ENCODE measurements at places on chromosomes 6 and 20.
A peak's percentile ranks its signal among the peaks of the same experiment; 100 is the strongest.

DNA sequence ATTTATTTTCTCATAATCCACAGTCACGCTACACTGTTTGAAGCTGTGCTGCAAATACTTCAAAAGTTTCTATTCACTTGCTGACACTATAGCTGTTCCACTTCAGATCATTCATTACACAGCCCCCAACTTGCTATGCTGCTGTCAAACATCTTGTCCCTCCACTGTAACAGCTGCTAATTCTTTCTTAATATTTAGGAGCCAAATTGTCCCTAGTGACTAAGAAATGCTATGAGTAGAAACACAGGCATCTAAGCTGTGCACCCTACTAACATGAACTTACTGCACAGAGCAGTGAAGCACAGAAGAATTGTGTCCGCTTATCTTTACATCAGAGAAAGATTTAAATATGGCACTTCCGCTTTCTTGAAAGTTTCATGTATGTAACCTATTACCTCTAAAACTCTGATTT, 91.3 kb downstream of the PDE10A start:
- peak; percentile 48 for DNase-seq

DNA sequence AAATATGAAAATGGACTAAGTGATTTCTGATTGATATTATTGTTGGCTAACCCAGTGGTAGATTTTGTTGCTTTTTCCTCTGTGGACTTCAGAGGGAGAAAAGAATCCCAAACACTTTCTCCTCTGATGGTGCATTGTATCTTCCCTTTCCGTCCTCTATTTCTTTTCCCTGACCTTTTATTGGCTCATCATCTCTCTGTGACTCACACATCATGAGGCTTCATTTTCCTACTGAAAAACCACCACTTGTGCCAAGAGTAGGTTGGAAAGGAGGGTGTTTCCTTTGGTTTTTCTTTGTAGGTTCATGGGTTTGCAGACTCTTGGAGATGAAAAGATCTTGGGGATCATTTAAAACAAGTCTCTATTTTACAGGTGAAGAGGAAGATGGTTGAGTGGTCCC, 311.7 kb upstream of the JAG1 start:
- DNase-seq = no peak

DNA sequence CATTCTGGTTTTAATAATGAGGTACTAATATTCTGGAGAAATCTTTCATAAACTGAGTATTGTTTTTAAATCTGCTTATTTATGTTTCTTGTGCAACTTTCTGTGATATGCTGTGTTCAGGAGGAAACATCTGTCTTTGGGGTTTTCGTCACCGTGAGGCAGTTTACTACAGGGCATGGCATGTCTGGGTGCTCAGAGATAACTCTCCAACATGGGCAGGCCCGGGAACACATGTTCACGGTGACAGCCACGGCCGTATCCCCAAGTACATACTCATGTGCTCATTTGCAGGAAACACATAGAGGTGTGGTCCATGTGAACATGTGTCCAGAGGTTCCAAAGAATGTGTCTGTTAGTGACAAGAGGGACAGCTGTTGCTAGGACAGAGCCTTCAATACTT, 62.1 kb upstream of the CNKSR3 start:
- no peak for DNase-seq

DNA sequence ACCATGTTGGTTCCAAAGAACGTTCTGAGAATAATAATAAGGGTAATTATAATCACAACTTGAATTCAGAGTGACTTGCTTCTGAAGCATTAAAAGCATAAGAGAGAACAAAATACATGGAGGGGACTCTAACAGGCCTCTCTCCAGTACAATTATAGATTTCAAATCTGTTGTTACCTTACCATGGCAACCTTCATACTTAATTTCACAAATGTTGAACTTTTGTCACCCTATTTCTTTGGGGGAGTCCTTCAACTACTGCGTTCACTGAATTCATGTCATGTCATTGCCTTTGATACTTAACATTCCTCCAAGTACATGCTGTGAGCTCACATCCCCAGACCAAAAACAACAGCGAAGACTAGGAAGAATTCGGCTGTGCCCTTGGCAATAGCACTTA, 104.0 kb downstream of the MKKS start:
- no peak for DNase-seq

GRCh38 chr6:144353871-144354314, 68.8 kb downstream of the UTRN start:
- DNase-seq = no peak

- no peak for DNase-seq
These were observed 187.7 kb upstream of the BMP2 start for GRCh38 chr20:6579824-6580223.

- DNase-seq = no peak
These were observed 15.4 kb downstream of the LINC00237 start for GRCh38 chr20:21090721-21091120.

GRCh38 chr6:3843379-3844096, 5.6 kb upstream of the FAM50B start:
- no peak for DNase-seq

- no peak for DNase-seq
These were observed 84.9 kb upstream of the NAA20 start for GRCh38 chr20:19932170-19932667.

Data from trophoblast cell (in vitro differentiated cells and primary cell).